ENCODE measurements at places on chromosomes 6 and 20. TPM values are rescaled to one million over a fixed set of nuclear protein-coding genes. Genes with fewer than 3 reads are reported as not detected.

DNA sequence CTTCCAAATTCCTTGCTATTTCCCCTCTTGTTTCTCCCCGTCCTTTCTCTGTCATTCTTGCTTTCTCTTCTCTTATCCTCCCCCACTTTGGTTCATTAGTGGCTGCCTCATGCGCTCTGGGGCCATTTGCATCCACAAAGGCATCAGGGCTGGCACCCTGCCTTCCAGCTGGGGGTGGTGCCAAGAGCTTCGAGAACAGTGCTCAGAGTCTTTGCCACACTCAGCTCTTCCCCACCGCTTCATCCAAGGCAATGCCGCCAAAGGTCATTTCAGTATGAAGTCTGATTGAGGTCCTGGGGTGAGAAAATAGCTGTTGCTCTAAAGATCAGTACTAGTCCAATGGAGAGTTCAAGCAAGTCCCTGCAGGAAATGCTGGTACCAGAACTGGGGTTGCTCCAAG is 22.7 kb downstream of the OLIG3 start:
- no peak for DNase-seq

GRCh38 chr6:31422587-31422986 is 19.2 kb downstream of the MICA start:
- DNase-seq: no peak

DNA sequence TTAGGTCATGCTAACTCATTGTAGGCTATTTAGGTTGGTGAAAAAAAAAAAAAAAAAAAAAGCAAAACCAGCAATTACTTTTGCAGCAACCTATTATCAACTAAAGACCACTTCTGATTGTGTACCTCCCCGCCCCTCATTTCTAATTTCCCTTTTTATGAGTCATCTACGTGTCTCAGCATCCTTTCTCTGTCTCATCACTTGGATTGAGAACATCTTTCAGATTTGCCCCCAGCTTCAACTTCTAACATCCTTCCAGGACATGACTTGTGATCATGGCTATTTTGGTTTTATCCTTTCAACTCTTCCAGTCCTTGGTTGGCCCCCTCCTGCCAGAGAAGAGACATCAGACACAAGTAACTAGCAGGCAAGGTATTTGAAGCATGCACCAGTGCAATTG is 156.7 kb upstream of the CCN2 start:
- DNase-seq: no peak

DNA sequence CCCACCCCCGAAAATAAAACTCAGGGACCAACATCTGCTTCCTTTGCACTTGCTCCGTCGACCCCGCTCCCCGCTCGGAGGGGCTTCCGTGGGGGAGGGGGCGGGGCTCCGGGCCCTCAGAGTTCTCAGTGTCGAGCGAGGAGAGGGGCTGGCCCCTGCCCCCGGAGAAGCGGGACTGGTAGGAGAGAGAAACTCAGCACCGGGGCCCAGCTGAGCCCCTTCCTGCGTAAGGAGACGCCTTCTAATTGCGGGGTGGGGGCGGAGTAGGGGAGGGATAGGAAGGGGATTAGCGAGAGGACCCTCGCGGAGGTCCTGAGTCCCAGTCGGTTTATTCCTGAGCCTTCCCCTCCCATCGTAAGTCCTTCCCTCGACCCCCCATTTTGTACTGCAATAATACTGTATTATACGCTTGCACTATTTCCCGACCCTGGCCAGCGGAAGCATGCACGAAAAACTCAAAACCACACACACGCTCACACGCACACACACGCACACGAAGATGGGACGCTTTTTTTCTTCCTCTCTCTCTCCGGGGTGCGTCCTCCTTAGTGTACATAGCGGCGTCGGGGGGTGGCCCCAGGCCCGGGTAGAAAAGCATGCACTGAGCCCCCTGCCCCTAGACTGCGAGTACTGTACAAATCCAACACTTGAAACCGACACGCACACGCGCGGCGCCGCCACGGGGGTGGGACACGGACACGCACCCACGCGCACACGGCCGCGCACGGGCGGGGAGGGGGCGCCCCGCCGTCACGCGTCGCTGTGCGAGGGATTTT is 22.1 kb upstream of the SLC22A7 start:
- no peak for DNase-seq

The NHSL1 gene
- 15.4 TPM for total RNA-seq

DNA sequence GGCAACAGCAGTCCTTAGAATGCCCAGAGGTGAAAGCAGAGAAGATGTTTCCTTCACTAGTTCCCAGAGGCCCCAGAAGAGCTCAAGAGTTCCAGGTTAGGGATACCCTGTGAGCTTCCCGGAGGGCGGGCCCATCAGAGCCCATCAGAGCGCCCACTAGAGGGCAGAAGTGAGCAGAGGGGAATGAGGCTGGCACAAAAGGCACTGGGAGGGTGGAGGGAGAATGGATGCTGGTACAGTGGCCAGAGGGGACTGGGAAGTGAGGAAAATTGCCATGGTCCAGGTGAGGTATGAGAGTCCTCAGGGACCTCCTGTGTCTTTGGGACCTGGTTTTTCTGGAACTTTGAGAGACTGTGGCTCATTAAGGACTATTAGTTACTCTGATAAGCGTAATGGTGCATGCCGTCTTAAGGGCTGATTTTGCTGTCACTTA is 57.3 kb downstream of the LINC00237 start:
- DNase-seq: peak; percentile 28
